ENCODE measurements at places on chromosomes 4 and X. TPM values are rescaled to one million over a fixed set of nuclear protein-coding genes. Genes with fewer than 3 reads are reported as not detected.

DNA sequence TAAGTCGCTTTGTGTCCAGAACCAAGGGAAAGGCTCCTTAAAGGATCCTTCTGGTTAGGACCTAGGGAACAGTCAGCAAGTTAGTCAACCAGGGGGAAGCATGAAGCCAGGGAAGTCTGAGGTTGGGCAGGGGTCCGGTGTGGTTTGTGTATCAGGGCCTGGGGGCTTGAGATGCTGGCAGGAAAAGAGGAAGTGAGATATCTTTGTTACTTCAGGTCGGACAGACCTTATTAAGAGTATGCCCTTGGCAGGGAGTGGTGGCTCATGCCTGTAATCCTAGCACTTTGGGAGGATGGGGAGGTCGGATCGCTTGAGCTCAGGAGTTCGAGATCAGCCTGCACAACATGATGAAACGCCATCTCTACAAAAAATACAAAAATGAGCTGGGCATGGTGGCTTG lies 52.3 kb upstream of the TRPC5OS start:
- DNase-seq, result no peak

GRCh38 chr4:2745981-2746806 lies 9.9 kb downstream of the TNIP2 start:
- no peak for DNase-seq

DNA sequence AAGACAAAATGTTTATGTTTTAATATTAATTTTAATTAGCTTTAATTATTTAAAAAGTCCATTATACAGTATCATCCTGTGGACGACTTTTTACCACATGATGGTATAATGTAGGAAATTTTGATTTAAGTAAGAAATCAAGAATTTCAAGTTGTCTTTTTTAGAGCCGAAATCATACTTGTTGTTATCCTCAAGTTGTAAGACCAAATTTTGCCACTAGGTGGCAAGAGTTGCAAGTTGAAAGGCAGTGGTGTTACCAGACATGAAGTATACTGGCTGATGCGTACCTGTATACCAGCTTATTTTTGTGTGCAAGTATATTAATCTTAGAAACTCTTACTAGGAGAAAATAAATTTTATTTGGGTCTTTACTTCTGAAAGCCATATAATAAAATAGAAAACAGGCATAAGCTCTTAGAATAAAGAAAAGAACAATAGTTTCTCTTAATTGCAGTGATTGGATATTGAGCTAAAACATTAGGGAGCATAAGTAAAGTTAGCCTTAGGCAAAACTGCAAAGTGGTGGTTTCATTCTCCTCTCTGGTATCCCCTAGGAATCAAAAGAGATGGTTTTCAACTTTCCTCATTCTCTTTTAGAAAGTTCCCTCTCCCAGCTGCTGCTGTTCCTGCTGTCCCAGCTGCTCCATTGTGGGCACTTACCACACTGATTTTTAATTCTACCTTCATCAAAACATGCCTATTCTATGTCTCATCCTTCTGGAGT lies 118.0 kb upstream of the WDFY3 start:
- DNase-seq, result peak; percentile 24

GRCh38 chr4:100949350-100949935 lies 397.9 kb downstream of the PPP3CA start:
- DNase-seq, result no peak

- no peak for DNase-seq
Measured at GRCh38 chrX:111743316-111743715, 62.3 kb downstream of the ALG13 start.

- DNase-seq, result no peak
Measured at GRCh38 chr4:166198041-166198440, 325.0 kb downstream of the TLL1 start.

- no peak for DNase-seq
Measured at GRCh38 chr4:167873496-167873895, 218.8 kb upstream of the ANXA10 start.

DNA sequence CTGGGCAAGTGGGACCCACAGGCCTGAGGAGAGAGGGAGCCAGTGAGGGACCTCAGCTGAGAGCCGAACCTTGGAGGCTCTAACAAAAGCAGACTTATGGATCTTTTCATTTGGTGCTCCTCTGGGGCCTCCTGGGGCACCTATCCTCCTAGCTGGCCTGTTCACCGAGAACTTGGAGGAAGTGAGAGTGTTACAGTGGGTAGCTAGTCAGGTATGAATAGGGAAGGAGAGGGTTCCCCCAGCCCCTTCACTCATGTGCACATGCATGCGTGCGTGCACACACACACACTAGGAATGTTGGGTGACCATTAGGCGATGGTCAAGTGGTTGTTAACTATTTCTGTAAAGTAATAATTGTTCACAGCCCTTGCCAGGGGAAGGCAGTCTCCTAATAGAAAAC lies 18.6 kb upstream of the TMEM185A start:
- no peak for DNase-seq

DNA sequence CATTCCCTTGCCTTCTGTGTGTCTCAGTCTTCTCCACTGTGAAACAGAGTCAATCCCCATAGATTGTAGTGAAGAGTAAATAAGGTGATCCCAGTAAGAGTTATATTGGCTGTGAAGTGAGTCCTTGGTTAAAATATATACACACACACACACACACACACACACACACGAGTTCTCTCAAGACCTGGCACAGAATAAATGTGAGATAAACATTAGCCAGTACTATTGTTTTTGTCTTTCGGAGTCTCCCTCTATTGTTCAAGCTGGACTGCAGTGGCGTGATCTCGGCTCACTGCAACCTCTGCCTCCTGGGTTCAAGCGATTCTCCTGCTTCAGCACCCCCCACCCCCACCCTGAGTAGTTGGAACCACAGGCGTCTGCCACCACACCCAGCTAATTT lies 44.8 kb upstream of the FAM156A start:
- no peak for DNase-seq

- DNase-seq, result no peak
Measured at GRCh38 chr4:2798399-2799223, 5.7 kb downstream of the SH3BP2 start.

GRCh38 chr4:170234800-170235199 lies 145.0 kb upstream of the AADAT start:
- DNase-seq, result no peak

- DNase-seq, result no peak
Measured at GRCh38 chr4:163063891-163064290, 102.8 kb downstream of the NAF1 start.

DNA sequence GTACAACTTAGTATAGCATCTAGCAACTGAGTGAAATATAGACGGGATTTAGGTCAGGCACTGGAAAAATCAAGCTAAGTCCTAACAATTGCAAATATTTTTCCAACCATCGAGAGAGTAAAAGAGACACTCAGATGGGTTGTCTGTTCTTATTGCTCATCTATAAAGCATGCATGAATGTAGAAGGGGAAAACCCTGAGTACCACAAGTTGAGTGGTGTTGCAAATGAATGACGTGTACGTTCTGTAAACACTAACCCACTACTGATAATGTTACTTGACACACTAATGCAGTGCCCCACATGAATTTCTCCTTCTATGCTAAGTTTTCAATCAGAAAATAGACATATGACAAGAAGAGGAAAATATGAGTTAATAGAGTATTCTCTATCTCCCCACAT lies 211.2 kb downstream of the COX18 start:
- no peak for DNase-seq

DNA sequence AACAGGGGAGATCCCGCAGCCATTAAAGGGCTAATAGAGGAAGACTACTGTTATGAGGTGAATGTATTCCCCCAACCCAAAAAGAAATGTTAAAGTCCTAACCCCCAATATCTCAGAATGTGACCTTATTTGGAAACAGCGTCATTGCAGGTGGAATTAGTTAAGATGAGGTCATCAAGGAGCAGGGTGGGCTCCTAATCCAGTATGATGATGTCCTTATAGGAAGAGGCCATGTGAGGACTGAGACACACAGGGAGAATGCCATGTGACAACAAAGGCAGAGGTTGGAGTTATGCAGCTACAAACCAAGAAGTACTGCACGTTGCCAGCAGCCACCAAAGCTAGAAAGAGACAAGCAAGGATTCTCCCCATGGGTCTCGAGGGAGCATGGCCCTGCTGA lies 14.3 kb downstream of the SPP1 start:
- no peak for DNase-seq

DNA sequence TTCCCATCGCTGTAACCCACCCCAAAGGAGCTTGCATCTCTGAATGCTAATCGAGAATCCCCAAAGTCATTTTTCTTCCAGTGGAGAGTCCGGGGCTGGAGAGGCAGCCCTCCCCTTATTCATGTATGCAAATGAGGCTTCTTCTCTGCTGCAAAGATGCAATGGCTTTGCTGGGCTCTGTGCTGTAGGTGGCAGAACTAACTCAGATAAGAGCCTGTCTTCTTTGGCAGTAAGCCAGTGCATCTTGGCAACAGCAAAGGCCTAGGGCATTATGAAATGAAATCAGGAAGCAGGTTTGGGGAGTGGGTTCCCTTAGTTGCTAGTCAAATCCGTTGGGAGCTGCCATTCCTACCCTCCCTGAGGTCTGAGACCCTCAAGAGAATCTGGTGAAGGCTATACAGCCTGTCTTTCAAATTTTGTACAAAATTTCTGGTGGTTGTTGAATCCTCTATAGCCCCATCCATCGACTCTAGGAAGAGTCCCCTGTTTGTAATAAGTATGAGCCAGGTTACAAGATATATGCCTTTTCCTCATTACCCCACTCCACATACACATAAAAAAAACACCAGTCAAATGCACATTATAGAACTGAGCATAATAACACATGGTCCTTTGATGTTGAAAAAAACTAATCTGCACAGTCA lies 290.6 kb upstream of the TAPT1 start:
- no peak for DNase-seq

GRCh38 chr4:7256984-7257810 lies 64.9 kb downstream of the SORCS2 start:
- no peak for DNase-seq

GRCh38 chr4:69753686-69754085 lies 6.7 kb downstream of the SULT1B1 start:
- DNase-seq, result no peak

- DNase-seq, result no peak
Measured at GRCh38 chrX:22110729-22111494, 78.8 kb downstream of the PHEX start.

DNA sequence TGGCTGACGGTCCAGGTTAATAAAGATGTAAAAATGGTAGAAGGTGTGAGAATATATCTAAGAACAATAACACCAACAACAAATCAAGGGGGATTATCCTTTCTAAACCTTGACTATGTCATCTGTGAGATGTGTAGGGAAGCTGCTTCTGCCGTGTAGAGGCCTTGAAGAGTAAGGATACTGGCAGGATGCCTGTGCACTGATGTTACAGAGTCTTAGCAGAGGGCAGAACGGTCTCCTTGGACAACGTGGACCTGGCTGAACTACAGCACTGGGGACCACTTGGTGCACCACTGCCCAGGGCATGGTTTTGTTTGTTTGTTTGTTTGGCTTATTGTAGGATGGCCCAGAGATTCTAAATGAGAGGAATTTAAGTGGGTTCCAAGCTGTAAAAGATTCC lies 33.5 kb downstream of the GPAT3 start:
- DNase-seq, result no peak

- DNase-seq, result no peak
Measured at GRCh38 chr4:180423712-180424057, 1819.5 kb upstream of the TENM3 start.

- no peak for DNase-seq
Measured at GRCh38 chr4:166045457-166045856, 172.4 kb downstream of the TLL1 start.

DNA sequence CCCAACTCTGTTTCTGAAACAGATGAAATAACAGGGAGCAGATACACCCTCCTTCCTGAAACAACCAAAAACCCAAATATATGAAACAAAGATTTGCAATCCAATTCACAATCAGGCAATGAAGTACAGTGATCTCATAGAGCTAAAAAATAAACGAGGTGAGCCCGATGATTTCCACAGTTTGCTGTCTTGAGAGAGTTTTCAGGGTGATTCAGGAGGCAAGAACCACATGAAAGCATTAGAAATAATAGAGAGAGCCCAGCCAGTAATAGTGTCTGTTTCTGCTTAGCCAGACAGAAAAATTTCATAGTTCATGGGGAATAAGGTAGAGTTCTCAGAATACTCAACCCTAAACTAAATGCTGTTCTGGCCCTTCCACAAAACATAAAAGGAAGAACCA lies 296.2 kb downstream of the PDHA2 start:
- no peak for DNase-seq

DNA sequence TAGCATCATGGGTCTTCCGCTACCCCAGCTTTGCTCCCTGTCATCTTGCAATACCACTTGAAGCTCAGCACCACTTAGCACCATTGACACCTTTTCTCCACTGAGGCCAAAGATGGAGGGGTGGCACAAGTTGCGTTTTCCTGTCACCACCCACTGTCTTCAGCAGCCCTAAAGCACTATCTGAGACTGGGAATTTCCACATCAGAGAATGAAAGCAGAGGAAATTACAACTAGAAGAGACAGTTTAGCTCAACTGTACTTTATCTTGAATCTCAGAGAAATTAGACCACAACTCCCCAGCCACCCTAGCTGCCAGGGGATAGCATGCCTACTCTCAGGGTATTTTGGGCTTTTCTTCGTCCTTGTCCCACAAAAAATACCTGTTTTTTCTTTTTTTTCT lies 111.0 kb downstream of the DDIT4L start:
- no peak for DNase-seq

DNA sequence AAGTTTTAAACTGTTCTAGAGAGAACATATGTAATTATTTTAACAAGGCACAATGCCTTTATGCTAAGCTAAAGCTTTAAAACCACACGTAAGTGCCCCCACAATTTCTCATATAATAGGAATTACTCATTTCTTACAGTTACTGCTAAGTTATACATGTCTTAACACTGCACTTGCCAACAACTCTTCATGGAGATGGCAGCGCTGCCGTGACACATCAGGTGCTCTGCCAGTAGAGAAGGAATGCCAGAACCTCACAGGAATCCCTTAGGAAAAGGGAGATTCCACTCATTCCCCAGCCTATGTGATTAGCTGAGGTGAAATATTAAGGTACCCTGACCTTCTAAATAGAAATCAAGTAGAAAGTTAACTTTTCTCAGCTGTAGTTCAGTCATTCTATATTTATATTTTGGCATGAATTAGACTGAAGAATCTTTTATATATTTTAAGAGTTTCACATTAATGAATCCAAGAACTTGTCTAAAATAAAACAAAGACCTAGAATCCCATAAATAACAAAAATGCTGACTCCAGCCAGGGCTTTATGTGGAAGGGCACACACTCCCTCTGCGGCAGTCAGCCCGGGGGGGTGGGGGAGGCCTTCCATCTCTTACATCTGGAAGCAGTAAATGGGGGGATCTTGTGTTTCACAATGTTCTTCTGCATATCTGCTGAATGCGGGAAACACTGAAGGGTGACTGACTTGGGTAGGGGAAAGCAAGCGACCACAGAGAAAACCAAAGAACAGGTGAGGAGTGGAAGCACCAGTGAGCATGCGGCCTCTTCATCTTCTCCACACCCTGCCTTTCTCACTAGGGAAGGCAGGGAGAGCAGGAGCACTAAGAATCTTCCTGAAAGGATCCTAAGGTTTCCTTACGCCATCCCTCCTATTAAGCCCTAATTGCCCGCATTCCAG lies 23.7 kb downstream of the ACSL1 start:
- DNase-seq, result no peak

CSAG2 gene
- not detected for polyA plus RNA-seq

KCND1 gene
- 2.6 TPM for polyA plus RNA-seq

ZDHHC15 gene
- polyA plus RNA-seq, result 7.5 TPM

NXF2B gene
- 0.76 TPM for polyA plus RNA-seq

CORIN gene
- polyA plus RNA-seq, result 5.3 TPM

EFNB1 gene
- 101 TPM for polyA plus RNA-seq

GRIA3 gene
- polyA plus RNA-seq, result 2.6 TPM

HPGD gene
- polyA plus RNA-seq, result 88.5 TPM

MAGEC1 gene
- not detected for polyA plus RNA-seq

SMARCA5 gene
- polyA plus RNA-seq, result 115 TPM

PPP2R2C gene
- 0.56 TPM for polyA plus RNA-seq

XPNPEP2 gene
- polyA plus RNA-seq, result 50.0 TPM

PHOX2B gene
- polyA plus RNA-seq, result 0.05 TPM

ADAM29 gene
- polyA plus RNA-seq, result 0.05 TPM

F9 gene
- not detected for polyA plus RNA-seq

ZNF81 gene
- polyA plus RNA-seq, result 6.9 TPM

Data from left renal cortex interstitium (tissue), 4 donors.